ENCODE measurements at places on chromosomes 4 and X.

DNA sequence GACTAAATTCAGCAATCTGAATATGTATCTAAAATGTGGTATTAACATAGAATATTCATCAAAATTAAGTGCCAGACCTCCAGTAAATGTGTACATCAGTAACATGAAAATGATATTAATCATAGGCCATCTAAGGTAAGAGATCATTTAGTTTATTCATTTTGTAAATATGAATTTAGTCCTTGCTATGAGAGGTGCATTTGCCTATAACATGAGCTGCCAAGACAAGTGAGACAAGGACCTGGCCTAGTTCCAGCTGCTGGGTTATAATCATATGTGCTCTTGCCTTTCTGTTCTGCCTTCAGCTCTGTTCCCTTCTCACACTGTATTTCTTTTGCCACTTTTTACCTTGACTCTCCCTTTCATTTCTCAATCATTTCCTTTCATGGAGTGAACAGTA, 160.0 kb downstream of the STIM2 start:
- DNase-seq, result no peak

GRCh38 chr4:24913119-24913485, 260 bp upstream of the CCDC149 start:
- DNase-seq, result no peak

GRCh38 chrX:156002507-156002906, 5.0 kb downstream of the IL9R start:
- DNase-seq, result no peak

GRCh38 chr4:142817442-142817841, 28.7 kb downstream of the INPP4B start:
- no peak for DNase-seq

- no peak for DNase-seq
Measured at GRCh38 chrX:24955372-24955930, 60.3 kb downstream of the ARX start.

- DNase-seq, result no peak
Measured at GRCh38 chr4:183863155-183863825, 41.8 kb upstream of the STOX2 start.

- DNase-seq, result no peak
Measured at GRCh38 chr4:34181891-34182290, 2062.4 kb downstream of the ARAP2 start.

- no peak for DNase-seq
Measured at GRCh38 chr4:26077756-26078155, 163.7 kb downstream of the SMIM20 start.

- no peak for DNase-seq
Measured at GRCh38 chr4:102675141-102675540, 85.6 kb downstream of the MANBA start.

GRCh38 chr4:156475322-156475721, 496.3 kb downstream of the PDGFC start:
- DNase-seq, result no peak

DNA sequence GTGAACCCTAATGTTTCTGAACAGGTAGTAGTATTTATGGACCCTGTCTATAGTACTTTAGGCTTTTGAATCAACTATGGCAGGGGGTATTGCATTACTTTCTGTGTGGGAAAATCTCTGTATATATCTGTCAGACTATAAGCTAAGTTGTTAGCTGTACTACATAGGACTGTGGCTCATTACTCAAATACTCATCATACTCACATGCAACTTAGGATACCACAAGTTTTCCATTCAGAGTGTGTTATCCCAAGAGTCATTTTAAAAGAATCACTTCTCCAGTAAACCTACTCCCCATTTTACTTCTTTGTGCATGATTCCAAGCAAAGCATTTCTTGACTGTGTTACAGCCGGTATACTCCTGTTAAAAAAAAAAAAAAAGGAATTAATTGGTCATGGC, 95.6 kb downstream of the PHOX2B start:
- no peak for DNase-seq

DNA sequence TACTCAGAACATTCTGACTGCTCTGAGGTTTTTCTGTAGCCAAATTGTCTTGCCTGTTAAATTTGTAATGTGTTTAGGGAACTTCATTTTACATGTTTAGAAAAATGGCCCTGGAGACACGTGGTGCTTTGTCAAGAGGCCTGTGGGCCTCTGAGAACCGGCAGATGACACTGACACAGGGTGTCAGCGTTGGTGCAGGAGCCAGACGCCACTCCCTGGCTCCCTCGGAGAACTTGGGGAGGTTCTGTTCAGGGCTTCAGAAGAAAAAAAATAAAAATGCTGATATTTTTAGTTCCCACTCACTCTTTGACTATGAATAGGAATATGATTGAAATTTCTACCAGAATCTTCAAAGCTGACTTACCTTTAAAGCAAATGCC, 190.9 kb upstream of the GATB start:
- no peak for DNase-seq

GRCh38 chr4:168978001-168978700, 31.9 kb downstream of the CBR4 start:
- DNase-seq, result no peak
